Right renal cortex interstitium (tissue), 3 donors: ENCODE measurements at places on chromosomes 12 and 14. TPM values are rescaled to one million over a fixed set of nuclear protein-coding genes. Genes with fewer than 3 reads are reported as not detected.

Gene SIRT4
- 5.2 TPM for polyA plus RNA-seq

Gene KRT7
- polyA plus RNA-seq = 109 TPM

Gene MMP17
- polyA plus RNA-seq = 0.75 TPM

Gene AQP5
- polyA plus RNA-seq = 2.0 TPM

Gene DIO2
- polyA plus RNA-seq = 0.26 TPM

Gene SYCP3
- polyA plus RNA-seq = 0.64 TPM

Gene ACVRL1
- polyA plus RNA-seq = 36.5 TPM
